Cerebellar cortex (tissue), 1 donor: ENCODE measurements at places on chromosomes 5 and 9.

DNA sequence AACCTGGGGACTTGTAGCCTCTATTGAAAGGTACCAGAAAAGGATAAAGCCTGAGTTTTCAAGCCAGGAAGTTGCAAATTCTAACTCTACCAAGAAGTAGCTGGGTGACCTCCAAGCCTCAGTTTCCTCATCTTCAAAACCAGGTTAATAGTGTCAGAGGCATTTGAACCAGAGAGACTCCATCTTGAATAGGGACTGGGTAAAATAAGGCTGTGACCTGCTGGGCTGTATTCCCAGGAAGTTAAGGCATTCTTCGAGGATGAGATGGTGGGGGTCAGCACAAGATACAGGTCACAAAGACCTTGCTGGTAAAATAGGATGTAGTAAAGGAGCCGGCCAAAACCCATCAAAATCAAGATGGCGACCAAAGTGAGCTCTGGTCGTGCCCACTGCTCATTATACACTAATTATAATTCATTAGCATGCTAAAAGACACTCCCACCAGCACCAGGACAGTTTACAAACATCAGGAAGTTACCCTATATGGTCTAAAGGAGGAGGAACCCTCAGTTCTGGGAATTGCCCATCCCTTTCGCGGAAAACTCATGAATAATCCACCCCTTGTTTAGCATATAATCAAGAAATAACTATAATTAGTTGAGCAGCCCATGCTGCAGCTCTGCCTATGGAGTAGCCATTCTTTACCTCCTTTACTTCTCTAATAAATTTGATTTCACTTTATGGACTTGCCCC is 3.8 kb upstream of the SERINC5 start:
- DNase-seq: no peak

- DNase-seq: no peak
These were observed 157.9 kb upstream of the PANK3 start for GRCh38 chr5:168737066-168737465.

DNA sequence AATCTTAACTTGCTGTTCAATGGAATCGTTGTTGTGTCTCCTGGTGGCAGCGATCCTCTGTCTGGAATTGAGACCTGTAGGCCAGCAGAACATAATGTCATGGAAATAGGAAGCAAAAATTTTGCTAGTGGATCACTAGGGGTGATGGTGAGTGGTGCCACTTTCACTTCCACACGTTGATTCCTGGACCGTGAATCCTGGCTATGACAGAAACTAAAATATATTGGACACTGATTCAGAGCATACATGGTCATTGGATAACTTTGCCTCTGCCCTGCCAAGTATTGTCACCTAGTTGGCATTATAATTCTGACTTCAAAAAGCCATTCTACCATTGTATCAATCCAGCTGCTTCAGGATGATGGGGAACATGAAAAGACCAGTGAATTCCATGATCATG is 353.2 kb downstream of the IRX1 start:
- DNase-seq: no peak

GRCh38 chr9:110785166-110785565 is 116.6 kb downstream of the MUSK start:
- no peak for DNase-seq

- no peak for DNase-seq
These were observed 28.4 kb downstream of the SYK start for GRCh38 chr9:90830051-90830450.

DNA sequence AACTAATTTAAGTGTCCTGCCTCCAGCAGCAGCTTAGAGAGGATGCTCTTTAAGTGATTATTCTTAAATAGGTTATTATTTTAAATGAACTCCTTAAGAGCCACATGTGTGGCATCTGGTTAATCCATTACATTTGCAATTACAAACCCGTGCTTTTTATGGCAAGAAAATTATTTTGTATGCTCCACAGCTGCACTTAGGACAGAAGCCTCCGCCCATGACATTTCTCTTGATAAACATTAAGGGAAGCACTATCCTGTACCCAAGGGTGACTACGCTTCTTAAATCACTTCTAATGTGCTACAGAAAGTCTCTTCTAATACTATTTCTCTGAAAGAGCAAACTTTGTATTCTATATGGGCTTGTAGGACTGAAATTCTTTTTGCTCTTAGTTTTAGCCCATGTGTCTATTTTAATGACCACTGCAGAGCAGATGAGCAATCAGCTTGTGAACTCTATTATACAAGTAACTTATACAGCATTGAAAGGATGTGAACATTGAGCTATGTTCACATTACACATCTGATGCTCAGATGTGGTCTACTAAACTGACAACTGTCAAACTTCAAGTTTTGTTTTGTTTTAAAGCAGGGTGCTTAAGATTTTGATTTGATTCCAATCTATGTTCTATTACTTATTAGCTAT is 223.4 kb downstream of the COX7C start:
- DNase-seq: no peak

GRCh38 chr5:80411589-80412219 is 3.8 kb downstream of the ZFYVE16 start:
- DNase-seq: no peak

DNA sequence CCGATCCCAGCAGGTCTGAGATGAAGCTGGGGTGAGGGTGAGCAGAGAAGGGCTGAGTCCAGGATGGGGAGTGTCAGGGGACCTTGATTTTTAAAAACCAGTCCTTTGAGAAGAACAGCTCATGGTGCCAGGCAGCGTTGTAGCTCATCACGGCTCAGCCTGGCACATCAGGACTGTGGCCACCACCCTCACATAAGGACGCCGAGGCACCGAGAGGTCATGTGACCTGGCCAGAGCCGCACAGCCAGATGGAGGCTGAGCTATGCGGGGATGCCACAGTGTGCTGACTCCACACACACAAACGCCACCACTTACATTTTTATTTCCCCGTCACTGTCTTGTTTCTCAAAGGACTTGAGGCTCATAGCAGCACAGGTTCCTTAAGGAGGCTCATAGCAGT is 32.9 kb upstream of the CEP72 start:
- DNase-seq: no peak

DNA sequence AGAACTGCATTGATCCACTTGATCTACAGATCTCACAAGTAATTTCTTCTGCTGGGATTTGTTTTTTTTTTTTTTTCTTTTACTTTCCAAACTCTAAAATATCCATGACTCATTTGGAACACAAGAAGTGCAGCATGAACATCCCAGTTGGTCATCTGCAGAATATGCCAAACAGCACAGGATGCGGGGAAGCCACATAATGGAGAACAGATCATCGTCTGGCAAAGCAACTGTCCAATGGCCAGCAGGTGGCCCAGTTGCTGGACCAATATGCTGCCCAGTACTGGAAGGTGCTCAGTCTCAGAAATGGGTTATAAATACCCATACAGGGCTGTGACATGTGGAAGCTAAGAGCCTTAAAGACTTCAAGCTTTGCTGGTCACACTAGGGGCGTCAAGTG is 221.3 kb upstream of the TAS2R1 start:
- peak; percentile 94 for DNase-seq
